ENCODE measurements at places on chromosomes 16 and 17.

DNA sequence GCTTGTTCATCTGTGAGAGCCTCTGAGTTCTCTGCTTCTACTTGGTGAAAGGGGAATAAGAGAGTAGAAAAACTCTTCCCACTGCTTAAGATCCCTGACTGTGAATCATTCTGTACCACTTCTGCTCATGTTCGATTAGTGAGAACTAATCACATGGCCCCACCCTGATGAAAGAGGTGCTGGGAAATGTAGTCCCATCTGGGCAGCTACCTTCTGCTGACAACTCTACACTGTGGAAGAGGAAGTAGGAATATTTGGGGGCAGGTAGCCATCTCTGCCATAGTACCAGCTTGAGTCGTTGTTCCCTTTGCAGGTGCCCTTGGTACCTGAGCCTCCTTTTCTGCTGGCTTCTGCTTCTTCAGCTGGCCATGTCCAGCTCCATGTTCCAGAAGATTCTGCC is 29.9 kb downstream of the NKD1 start:
- no peak for DNase-seq

- no peak for DNase-seq
These were observed 2100.7 kb downstream of the TP53TG3F start for GRCh38 chr16:35559911-35560636.

DNA sequence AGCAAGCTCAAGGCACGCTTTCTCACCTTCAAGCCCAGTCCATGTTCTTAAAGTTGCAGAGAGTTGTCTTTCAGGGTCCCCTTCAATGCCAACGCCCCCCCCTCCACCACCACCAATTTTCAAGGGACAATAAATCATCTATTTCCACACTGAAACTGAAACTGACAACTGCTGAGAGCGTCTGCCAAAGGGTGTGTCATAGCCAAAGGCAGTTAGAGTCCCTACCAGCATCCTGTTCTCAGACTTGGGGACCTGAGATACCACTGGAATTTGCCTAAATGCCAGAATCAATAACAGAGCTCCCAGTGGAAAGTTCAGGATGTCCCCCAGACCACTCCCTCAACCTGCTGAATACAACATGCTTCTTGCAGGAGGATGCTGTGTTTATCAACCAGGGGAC is 133.2 kb upstream of the SOX9 start:
- DNase-seq: no peak

DNA sequence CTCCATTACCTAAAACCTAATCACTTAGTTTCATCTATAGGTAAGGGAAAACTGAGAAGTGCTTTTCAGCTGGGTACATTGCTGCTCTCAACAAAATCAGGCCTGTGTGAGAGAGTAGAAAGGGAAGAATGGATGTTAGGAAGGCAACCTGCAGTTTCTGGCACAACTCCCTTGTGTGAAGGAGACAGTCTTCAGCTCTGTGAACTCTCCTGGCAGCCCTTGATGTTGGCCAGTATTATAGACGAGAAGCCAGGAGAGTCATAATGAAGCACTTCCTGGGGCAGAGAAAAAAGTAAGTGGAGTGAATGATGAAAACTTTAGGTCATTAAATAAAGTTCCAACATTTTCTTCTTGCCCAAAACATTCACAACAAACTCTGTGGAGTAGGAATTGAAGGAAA is 260.1 kb downstream of the IRX3 start:
- no peak for DNase-seq

GRCh38 chr16:70684146-70685060 is 1.4 kb downstream of the MTSS2 start:
- no peak for DNase-seq

DNA sequence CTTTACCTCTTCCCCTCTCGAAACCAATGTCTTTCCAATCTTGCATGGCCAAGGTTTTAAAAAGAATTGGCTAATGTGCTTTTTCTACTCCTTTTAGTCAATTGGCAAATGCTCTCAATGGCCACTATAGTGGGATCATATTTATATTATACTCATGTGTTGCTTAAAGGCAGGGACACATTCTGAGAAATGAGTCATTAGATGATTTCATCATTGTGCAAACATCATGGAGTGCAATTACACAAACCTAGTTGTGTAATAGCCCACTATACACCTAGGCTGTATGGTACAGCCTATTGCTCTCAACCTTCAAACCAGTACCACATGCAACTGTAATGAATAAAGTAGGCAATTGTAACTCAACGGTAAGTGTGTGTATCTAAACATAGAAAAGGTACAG is 180.9 kb downstream of the HS3ST3A1 start:
- DNase-seq: no peak

- no peak for DNase-seq
These were observed 910.5 kb downstream of the CDH11 start for GRCh38 chr16:64211331-64211730.

GRCh38 chr17:17839791-17840707 is 3.3 kb upstream of the SREBF1 start:
- DNase-seq: peak; percentile 74

DNA sequence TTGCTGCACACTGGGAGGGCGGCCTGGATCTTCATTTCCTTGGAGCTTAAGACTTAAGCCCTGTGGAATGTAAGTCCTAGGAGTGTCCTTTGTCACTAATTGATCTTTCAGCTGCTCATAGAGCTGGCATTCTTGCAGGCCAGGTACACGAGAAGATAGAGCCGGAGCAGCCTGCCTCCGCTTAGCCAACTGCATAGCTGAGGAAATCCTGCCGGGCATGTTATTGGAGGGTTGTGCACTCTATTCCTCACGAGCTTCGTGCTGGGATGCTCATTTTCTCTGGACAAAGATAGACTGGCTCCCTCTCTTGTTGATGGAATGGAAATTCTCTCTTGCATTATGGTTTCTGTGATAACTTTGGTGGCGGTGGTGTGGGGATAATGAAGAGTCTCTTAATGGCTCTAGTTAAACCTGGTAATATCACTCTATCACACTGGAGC is 76.9 kb downstream of the RPA1 start:
- no peak for DNase-seq

DNA sequence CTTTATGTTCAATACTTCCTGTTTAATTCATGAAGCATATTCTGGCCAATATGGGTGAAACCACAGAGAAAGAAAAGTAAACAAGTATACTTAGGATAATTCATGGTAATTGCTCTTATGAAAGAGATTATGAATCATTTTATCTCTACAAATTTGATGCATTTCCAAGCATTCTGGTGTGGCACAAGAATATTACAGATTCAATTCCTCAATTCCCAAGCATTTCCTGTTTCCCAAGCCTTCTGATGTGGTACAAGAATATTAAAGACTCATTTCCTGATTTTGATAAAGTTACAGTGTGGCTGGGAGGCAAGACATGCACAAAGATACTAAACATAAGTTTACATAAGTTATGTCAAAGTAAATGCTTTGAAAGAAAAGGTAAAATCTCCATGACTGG is 126.1 kb upstream of the NUDT7 start:
- no peak for DNase-seq

DNA sequence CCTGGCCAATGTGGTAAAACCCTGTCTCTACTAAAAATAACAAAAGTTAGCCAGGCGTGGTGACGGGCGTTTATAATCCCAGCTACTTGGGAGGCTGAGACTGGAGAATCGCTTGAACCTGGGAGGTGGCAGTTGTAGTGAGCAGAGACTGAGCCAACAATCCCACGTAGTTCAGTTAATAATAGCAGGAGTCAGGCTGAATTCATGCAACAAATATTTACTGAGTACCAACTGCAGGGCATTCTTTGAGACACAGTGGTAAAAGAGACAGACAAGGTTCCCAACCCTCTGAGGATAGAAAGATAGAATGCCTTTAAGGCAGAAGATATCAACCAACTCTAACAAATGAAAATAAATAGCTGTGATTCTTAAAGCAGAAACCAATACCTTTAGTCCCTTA is 39.1 kb downstream of the SPOP start:
- no peak for DNase-seq

GRCh38 chr17:70161519-70161918 is 7.8 kb upstream of the KCNJ2 start:
- DNase-seq: no peak

DNA sequence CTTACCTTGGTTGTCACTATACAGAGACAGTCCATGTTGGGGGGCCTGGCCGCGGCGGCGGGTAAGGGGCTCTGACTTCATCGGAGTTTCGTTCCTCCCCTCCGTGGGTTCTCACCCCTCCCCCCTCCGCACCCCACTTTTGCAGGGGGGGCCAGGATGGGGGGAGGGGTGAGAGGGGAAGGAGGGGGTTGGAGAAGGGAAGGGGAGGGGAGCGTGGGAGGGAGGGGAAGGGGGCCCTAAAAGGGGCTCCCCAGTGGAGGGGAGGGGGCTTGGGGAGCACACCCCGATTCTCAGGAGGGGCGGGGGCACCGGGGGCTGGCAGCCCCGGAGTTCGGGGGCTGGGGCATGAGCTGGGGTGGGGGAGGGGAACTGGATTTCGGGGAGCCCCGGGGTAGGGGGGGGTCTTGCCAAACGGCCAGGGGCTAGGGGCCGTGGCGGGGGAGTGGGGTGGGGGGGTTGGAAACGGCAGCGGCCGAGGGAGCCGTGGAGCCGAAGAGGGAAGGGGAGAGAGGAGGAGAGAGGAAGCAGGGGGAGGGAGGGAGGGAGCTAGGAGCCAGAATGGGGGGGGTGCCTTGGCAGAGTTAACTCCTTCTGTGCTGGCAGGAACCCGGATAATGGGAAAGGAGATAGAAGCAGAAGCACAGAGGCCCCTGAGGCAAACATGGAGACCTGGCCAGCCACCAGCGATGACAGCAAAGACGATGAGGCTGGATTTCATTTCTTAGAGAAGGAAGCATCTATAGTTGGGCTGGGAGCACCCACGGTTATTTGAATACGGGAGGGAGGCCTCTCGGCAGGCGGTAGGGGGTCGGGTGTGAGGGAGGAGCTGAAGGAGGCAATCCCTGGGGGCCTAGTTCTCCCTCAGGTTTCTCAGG is 2.3 kb downstream of the DLG4 start:
- DNase-seq: peak; percentile 28

DNA sequence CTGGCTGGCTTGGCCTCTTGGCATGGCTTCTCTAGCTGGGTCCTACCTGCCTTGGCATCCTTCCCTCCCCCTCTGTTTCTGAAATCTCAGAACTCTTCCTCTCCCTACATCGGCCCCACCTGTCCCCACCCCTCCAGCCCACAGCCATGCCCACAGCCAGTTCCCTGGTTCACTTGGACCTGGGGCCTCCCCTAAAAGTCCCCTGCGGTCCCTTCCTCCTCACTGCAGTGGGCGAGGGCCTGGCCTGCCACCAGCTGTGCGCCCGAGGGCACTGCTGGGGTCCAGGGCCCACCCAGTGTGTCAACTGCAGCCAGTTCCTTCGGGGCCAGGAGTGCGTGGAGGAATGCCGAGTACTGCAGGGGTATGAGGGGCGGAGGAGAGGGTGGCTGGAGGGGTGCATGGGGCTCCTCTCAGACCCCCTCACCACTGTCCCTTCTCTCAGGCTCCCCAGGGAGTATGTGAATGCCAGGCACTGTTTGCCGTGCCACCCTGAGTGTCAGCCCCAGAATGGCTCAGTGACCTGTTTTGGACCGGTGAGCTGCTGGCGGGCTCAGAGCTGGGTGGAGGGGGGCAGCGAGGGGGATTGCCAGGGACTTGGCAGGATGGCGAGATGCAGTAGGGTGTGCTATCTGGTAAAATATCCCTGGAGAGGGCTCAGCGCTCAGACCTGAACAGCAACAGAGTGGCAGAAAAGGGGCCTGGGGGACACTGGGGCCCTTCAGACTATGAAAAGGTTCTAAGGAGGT is 14.1 kb downstream of the MIEN1 start:
- no peak for DNase-seq

DNA sequence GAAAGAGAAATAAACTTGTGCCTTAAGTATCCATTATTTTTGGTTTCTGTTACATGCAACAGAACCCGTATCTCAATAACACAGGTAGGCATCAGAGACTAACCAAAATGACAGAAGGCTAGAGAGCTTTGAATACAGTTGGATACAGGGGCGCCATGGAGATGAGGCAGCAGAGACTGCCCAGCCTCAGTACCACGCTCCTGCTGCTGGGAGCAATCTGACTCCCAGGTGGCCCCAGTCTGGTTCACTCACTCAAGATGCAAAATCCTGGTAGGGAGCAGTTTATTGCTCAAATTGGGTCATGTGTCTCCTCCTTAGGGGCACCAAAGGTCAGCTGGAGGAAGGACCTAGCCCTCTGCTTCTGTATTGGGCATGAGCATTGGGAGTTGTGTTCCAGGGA is 218.9 kb downstream of the USP22 start:
- no peak for DNase-seq

DNA sequence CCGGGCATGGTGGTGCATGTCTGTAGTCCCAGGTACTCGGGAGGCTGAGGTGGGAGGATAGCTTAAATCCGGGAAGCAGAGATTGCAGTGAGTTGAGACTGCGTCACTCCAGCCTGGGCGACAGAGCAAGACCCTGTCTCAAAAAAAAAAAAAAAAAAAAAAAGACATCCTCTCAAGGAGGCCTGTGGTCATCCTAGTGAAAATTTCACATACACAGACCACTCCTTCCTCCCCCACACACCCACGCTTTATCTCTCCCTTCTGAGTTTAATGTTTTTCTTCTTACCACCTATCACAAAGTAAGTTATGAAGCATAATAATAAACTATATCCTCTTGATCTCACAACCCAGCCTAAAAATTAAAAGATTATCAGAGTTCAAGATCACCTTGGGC is 1.3 kb upstream of the NOL11 start:
- no peak for DNase-seq

- DNase-seq: no peak
These were observed 19.4 kb upstream of the PMP22 start for GRCh38 chr17:15284537-15284936.

DNA sequence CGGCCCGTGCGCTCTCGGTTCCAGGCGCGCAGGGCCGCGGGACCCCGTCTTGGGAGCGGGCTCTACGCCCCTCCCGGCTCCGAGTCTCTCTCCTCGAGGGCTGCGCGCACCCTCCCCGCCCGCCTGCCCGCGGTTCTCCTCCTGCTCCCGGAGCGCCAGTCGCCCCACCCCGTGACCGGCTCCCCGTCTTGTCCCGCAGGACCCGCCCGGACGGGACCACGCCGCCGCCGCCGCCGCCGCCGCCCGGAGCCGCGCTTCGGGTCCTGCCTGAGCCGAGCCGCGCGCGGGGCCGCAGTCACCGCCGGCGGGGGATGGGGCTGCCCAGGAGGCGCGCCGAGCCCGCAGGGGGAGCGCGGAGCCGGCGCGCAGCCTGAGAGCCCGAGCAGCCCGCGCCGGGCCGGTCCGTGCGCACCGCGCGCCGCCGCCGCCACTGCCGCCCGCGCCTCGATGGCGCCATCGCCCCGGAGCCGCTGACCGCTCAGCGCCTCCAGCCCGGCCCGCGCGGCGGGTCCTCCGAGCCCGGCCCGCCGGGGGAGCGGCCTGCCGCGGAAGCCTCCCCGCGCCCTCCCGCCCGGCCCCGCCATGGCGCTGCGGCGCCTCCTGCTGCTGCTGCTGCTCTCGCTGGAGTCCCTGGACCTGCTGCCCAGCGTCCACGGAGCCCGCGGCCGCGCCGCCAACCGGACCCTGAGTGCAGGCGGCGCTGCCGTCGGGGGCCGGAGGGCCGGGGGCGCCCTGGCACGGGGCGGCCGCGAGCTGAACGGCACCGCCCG is at the start of gene SHISA6:
SHISA6 (plus strand) TSS at position 373 of the 770 bp plus-strand sequence.
- DNase-seq: no peak

- DNase-seq: no peak
These were observed 793 bp downstream of the COG7 start for GRCh38 chr16:23452221-23452571.

All from CD4-positive, CD25-positive, alpha-beta regulatory T cell (primary cell).